CD4-positive, CD25-positive, alpha-beta regulatory T cell (primary cell): ENCODE measurements at places on chromosomes 5 and 9. TPM values are rescaled to one million over a fixed set of nuclear protein-coding genes. Genes with fewer than 3 reads are reported as not detected.
A peak's percentile ranks its signal among the peaks of the same experiment; 100 is the strongest.

- H3K4me1 ChIP-seq = no peaks in the 10 kb centered on the region
- H3K27me3 ChIP-seq = peaks cover 2% of the 10 kb centered on the region
- H3K36me3 ChIP-seq = no peaks in the 10 kb centered on the region
- no peak overlapping the region for H3K27ac ChIP-seq
- no peak overlapping the region for H3K4me3 ChIP-seq
Measured at GRCh38 chr5:72786676-72787075, 29.8 kb upstream of the TNPO1 start.

- H3K27ac ChIP-seq = no peak overlapping the region
- H3K4me3 ChIP-seq = no peak overlapping the region
- DNase-seq = no peak
- H3K4me1 ChIP-seq = no peaks in the 10 kb centered on the region
Measured at GRCh38 chr5:148837383-148837782, 11.0 kb downstream of the ADRB2 start.

DNA sequence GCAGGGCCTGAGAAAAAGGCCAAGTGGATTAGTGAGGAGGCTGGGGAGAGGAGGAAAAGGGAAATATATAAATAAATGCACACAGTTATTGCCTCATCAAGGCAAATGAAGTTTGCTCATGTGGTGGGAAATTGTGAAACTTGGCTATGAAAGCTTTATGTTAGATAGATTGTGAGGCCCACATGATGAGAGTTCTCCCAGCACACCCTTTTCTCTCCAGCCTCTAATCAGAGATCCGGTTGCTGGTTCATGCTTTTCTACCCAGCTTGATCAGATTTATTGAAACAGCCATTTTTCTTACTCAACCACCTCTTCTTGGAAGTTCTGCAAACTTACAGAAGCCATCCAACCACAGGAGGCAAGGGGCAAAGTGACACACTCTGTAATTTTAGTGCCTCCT lies 125.8 kb upstream of the KLF4 start:
- H3K4me1 ChIP-seq = no peaks in the 10 kb centered on the region
- no peaks in the 10 kb centered on the region for H3K27me3 ChIP-seq
- no peak overlapping the region for H3K27ac ChIP-seq
- DNase-seq = no peak
- H3K4me3 ChIP-seq = no peak overlapping the region

GRCh38 chr9:134664446-134664845 lies 22.8 kb downstream of the COL5A1 start:
- no peaks in the 10 kb centered on the region for H3K27me3 ChIP-seq
- DNase-seq = no peak
- H3K4me1 ChIP-seq = no peaks in the 10 kb centered on the region
- H3K4me3 ChIP-seq = no peak overlapping the region
- H3K27ac ChIP-seq = no peak overlapping the region

- H3K27me3 ChIP-seq = peaks cover 7% of the 10 kb centered on the region
- H3K27ac ChIP-seq = no peak overlapping the region
- DNase-seq = no peak
- no peaks in the 10 kb centered on the region for H3K4me1 ChIP-seq
- no peak overlapping the region for H3K4me3 ChIP-seq
Measured at GRCh38 chr5:146427619-146427997, 19.5 kb upstream of the TCERG1 start.

DNA sequence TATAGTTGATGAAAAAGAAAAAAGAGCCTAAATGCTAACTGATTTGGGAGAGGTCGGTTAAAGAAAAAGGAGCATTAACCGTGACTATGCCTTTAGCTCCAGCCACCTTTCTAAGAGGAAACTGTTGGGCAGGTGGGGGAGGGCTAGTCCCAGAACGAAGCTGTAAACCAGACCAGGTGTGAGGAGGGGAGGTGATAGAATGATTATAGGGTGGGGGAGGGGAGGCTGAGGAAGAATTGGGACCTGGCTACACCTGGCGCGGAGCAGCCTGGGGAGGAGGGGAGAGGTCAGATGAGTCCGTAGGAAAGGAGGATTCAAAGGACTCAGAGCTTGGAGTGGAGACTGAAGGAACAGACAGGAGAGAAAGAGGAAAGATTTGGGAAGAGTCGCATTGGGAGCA lies 73.4 kb downstream of the PHAX start:
- no peak for DNase-seq
- no peak overlapping the region for H3K4me3 ChIP-seq
- H3K36me3 ChIP-seq = no peaks in the 10 kb centered on the region
- no peak overlapping the region for H3K27ac ChIP-seq

- no peaks in the 10 kb centered on the region for H3K36me3 ChIP-seq
- DNase-seq = no peak
- no peaks in the 10 kb centered on the region for H3K4me1 ChIP-seq
- no peak overlapping the region for H3K4me3 ChIP-seq
Measured at GRCh38 chr5:107736638-107737037, 65.9 kb upstream of the EFNA5 start.

NSMF gene
- 109 TPM for total RNA-seq

- peak overlapping the region; percentile 87 for H3K4me3 ChIP-seq
- H3K36me3 ChIP-seq = peaks cover 3% of the 10 kb centered on the region
- DNase-seq = peak; percentile 87
- H3K27me3 ChIP-seq = no peaks in the 10 kb centered on the region
Measured at GRCh38 chr9:129888293-129889121, 53.2 kb downstream of the USP20 start.

DNA sequence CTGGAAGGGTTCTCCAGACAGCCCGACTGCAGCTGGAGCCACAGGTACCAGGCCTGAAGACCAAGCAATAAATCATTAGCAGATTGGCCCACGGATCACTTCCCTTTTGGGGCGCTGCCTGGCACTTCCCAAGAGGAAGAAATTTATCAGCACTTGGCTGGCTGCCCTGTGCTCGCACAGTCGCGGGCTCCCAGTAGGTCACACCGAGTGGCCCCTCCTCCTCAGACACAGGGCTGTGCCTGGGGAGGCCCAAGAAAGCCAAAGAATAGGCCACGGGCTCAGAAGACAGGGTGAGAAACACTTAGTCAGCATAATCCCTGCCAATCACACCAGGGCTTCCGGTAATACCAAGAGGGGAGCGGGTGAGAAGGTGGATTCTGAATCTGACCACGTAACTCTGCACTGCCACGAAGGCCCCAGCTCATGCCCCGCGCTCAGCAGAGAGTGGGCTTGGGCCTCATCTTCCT lies 115.7 kb upstream of the MSX2 start:
- H3K4me3 ChIP-seq = no peak overlapping the region
- no peaks in the 10 kb centered on the region for H3K27me3 ChIP-seq
- H3K4me1 ChIP-seq = no peaks in the 10 kb centered on the region

ANKH gene
- 177 TPM for total RNA-seq

ISL1 gene
- not detected for total RNA-seq

- DNase-seq = no peak
- no peak overlapping the region for H3K4me3 ChIP-seq
- H3K4me1 ChIP-seq = no peaks in the 10 kb centered on the region
- H3K27me3 ChIP-seq = no peaks in the 10 kb centered on the region
Measured at GRCh38 chr5:174953871-174954270, 229.5 kb downstream of the MSX2 start.

DNA sequence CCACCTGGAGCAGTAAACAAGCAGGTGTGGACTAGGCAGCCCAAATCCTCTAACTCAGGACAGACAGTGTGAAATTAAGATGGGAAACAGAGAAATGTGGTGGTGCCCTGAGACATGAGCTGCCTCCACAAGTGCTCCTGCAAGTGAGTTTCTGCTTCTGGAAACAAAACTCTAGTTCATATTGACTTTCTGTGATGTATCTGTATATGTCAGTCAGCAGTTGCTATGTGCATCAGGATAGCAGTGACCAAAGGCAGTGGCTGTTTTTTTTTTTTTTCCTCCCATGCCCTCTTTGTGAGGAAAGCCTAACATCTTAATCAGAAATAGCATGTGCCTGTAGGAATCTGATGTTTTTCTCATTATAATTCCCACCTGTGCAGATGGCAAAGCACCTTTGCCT lies 318.4 kb upstream of the SEMA6A start:
- H3K27ac ChIP-seq = no peak overlapping the region
- no peaks in the 10 kb centered on the region for H3K27me3 ChIP-seq
- no peaks in the 10 kb centered on the region for H3K4me1 ChIP-seq
- no peaks in the 10 kb centered on the region for H3K36me3 ChIP-seq
- no peak for DNase-seq

DNA sequence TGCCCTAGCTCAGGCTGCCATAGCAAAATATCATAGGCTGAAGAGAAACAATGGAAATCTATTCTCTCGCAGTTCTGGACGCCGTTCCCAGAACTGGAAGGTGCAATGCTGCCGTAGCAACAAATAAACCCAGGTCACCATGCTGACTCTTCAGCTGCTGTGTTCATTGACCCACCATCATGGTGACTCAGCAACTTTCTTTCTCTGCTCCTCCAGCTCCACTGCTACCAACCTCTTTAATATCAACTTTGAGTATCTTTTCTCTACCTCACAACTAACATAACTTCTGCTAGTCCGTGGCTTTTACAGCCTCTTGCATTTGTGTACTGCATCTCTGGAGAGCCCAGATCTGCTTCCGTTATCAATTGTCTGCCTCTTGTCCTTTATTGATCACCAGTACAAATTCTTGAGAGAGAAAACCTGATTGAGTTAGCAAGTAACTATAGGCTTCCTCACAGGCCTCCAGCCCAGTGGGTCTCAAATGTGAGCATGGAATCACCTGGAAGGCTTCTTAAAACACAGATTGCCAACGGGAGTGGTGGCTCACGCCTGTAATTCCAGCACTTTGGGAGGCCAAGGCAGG lies 47.3 kb upstream of the SLC30A5 start:
- DNase-seq = no peak
- no peak overlapping the region for H3K4me3 ChIP-seq
- peaks cover 1% of the 10 kb centered on the region for H3K27me3 ChIP-seq
- peaks cover 3% of the 10 kb centered on the region for H3K4me1 ChIP-seq

C1QTNF2 gene
- total RNA-seq = not detected

GRCh38 chr5:91110686-91111085 lies 272.4 kb downstream of the ARRDC3 start:
- no peak overlapping the region for H3K4me3 ChIP-seq
- DNase-seq = no peak
- H3K36me3 ChIP-seq = no peaks in the 10 kb centered on the region
- no peaks in the 10 kb centered on the region for H3K4me1 ChIP-seq
- H3K27me3 ChIP-seq = peaks cover 2% of the 10 kb centered on the region
- H3K27ac ChIP-seq = no peak overlapping the region

DNA sequence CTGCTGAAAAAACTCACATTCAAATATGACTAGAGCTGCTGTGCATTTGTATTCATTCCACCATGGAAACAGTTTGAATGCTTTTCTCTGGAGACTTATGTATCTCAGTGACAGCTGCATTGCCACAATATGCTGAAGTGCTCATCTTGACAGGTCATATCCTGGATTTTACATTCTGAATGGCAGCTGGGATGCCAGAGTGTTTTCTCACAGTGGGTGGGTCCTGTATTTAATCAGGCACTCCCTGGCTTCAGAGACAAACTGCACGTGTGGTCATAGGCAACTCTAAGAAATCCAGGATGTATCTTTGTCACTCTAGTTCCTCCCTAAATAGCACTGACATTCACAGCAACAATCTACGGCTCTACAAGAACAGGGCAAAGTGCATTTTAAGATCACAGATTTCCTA lies 75.6 kb downstream of the ST8SIA4 start:
- no peaks in the 10 kb centered on the region for H3K36me3 ChIP-seq
- no peak for DNase-seq
- no peaks in the 10 kb centered on the region for H3K27me3 ChIP-seq
- H3K4me1 ChIP-seq = peaks cover 12% of the 10 kb centered on the region

DNA sequence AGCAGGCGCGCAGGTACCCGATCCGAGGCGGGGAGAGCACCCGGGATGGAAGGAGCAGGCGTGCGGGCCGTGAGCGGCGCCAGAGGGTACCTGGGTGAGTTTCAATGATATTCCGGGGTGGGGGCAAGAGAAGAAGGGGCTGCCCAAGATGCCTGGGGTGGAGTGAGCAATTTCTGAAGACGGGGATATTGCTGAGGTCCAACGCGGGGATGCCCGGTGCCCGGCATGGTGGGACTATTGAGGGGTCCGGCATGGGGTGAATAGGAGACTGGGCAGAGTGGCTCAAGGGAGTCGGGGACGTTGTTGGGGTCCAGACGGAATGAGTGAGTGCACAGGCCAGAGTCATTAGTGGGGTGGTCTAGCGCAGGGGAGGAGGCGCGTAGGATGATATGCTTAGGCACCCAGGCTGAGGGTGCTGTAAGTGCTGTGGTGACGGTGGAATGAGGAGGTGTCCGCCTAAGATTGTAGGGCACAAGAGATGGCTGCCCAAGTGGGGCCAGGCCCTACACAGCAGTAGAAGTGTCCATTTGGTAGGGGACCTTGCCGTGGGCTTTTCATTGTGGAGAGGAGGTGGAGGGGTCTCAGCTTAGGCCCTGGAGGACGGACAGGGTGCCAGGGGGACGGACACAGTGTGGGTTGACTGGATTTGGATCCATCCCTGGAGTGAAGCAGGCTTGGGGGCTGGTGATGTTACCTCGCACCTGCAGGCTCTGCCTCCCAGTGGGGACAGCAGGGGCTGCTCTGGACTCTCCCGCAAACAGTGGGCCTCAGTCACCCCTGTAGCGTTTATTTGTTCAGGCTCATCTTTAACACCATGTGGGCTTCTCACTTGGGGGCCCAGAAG lies 719 bp downstream of the MIGA2 start:
- H3K4me1 ChIP-seq = peaks cover 22% of the 10 kb centered on the region
- H3K27ac ChIP-seq = peak overlapping the region; percentile 60
- no peaks in the 10 kb centered on the region for H3K27me3 ChIP-seq
- DNase-seq = no peak

DNA sequence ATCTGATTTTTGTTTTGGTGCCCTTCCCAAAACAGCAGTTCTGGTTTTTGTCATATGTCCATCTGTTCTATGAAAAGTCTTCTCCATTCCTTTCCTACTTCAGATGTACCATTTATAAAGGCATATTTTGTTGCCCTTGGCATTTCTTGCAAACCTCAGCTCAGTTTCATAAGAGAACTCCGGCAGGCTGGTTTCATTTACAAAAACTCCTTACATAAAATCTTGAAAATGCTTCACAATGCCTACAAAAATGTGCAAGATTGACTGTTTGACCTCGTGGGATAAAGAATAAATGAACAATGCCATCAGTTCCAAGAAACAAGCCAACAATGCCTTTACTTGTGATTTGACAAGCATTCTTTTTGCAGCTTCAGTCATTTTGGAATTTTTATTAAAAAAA lies 39.1 kb upstream of the CTNNAL1 start:
- no peak overlapping the region for H3K27ac ChIP-seq
- DNase-seq = no peak
- no peaks in the 10 kb centered on the region for H3K27me3 ChIP-seq
- no peaks in the 10 kb centered on the region for H3K4me1 ChIP-seq
- peaks cover 90% of the 10 kb centered on the region for H3K36me3 ChIP-seq

- H3K27ac ChIP-seq = no peak overlapping the region
- no peaks in the 10 kb centered on the region for H3K4me1 ChIP-seq
- H3K36me3 ChIP-seq = peaks cover 14% of the 10 kb centered on the region
Measured at GRCh38 chr5:175690025-175690424, 32.2 kb downstream of the HRH2 start.

- no peak for DNase-seq
- no peak overlapping the region for H3K27ac ChIP-seq
- no peaks in the 10 kb centered on the region for H3K36me3 ChIP-seq
- H3K4me3 ChIP-seq = no peak overlapping the region
- no peaks in the 10 kb centered on the region for H3K4me1 ChIP-seq
Measured at GRCh38 chr9:70534471-70534870, 120.0 kb upstream of the KLF9 start.
